HL-60 (cell line): ENCODE measurements at places on chromosomes 2 and 18.

DNA sequence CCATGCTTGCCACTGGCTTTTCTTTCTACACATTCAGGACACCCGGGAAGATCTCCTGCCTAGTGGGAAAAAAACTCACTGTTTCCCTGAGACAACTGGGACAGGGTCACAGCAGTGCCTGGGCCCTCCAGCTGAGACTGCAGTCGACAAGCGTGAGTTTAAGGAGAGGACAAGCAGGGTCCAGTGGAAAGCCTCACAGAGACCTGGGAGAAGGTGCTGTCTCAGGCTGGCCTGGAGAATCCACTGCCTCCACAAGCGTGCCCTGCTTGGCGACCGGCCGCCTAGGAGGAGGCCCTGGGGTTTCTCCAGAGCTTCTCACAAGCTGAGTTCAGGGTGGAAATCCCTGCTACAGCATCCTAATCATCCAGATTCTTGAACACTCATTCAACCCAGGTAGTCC, 519.6 kb upstream of the RAB6C start:
- no peak for DNase-seq

GRCh38 chr2:11022591-11023273, 111.0 kb downstream of the KCNF1 start:
- DNase-seq: no peak

GRCh38 chr2:181203916-181204315, 223.5 kb downstream of the UBE2E3 start:
- DNase-seq: no peak

- DNase-seq: no peak
These were observed 51.8 kb downstream of the LIPG start for GRCh38 chr18:49613641-49614151.

DNA sequence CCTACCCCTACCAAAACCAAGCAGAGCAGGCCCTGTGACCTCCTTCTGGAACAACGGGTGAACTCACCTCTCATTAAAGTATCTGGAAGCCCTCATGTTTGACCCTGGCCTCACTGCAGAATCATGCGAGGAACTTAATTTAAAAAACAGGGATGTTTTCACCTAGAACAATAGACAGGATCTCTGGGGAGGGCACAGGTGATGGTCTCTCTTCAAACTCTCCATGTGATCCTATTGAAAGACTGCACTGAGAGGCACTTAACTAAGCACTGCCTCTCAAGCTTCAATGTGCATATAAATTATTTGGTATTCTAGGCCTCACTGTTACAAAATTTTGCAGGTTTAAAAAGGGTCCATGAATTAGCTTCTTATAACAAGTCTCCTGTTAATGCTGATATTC, 7.5 kb downstream of the ZNF519 start:
- DNase-seq: no peak

- DNase-seq: no peak
These were observed 30.3 kb downstream of the TFCP2L1 start for GRCh38 chr2:121254748-121255147.

GRCh38 chr2:200148366-200148765, 158.1 kb upstream of the SPATS2L start:
- DNase-seq: no peak

DNA sequence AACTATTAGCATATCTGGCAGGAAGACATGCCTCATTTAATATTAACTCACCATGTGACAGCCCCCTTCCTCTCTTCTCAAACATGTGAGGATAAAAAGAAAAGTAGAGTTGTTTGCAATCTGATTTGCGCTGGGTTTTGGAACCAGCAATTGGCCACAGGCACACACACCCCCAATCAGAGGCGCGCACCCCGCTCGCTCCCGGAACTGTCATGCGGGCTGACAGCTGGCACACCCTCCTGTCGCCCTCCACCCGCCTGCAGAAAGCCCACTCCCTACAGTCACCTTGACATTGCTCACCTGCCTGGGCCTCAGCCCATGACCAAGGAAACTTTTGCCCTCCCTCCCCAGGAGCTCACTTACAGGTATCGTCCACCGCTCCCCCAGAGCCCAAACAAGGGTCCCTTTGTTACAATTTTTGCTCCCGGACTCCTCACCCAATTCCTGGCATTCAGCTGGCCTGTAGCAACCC, 1.1 kb downstream of the COBLL1 start:
- no peak for DNase-seq

DNA sequence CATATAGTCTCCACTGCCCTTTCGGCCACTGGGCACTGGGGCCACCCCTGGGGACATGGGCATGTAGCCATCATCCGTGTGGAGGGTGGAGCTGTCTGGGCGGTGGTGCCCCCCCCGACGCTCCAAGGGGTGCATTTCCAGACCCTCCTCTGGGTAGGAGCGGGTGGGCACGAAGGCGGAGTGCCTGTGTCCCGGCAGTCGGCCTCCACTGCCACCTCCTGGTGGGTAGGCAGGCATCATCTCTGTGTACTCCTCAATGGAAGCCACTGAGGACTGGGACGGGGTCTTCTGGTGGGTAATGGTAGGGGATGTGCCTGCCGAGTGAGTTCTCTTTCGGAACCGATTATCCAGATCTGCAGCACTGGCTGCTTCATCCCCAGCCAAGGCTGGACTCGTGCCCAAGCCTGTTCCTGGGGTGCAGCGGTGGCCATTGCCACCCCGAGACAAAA, 2.8 kb downstream of the IRS1 start:
- DNase-seq: no peak

DNA sequence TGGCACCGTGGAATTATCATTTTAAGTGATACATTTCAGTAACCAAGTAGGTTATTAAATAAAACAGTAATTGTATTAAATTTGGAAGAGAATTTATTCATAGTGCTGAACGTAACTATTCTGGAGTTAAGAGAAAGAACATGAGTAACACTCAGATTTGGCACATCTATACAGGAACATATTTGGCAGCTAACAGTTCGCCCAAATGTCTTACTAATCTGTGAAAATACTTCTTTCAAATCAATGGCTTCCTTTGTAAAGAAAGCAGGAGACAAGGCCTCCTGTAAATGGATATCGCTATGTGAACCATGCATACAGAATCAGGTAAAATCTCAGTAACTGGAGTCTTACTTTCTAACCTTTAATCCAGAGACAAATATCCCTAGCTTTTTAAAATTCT, 64.4 kb downstream of the ZNF516 start:
- no peak for DNase-seq

DNA sequence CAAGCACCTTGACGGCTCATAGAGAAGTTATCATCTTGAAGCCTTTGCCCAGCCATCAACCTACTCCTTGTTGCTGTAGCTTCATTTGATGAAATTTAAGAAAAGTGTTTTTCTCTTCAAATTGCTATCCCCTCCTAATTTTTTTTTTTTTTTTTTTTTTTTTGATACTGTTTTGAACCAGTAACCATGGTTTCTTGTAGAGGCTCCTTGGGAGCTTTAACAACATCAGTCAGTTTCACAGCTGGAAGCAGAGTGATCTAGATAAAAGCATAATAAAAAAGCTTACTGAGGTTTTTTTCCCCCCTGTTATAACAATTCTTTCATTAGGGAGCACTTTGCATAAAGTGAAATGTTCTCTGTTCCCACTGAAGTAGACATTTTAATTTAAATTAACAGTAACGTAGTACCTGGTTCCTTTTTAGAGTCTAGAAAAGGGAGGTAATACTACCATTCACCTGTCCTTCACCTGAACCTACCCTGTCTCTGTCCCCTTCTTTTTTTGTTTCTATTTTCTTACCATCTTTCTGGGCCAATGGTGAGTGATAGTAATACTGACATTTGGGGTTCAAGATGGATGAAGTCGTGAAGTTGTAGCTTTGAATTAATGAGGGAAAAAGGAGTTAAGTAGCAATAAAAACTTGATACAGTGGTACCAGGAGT, 101.5 kb downstream of the NCOA1 start:
- no peak for DNase-seq

- DNase-seq: no peak
These were observed 81.5 kb upstream of the SMAD2 start for GRCh38 chr18:48011926-48012465.

- no peak for DNase-seq
These were observed 79.2 kb downstream of the SETBP1 start for GRCh38 chr18:44759925-44760342.

- DNase-seq: no peak
These were observed 10.4 kb downstream of the CIB4 start for GRCh38 chr2:26630669-26631360.

- DNase-seq: no peak
These were observed 8.2 kb upstream of the TOGARAM2 start for GRCh38 chr2:28972778-28973335.

GRCh38 chr18:42980426-42980825, 135.1 kb downstream of the RIT2 start:
- DNase-seq: no peak

DNA sequence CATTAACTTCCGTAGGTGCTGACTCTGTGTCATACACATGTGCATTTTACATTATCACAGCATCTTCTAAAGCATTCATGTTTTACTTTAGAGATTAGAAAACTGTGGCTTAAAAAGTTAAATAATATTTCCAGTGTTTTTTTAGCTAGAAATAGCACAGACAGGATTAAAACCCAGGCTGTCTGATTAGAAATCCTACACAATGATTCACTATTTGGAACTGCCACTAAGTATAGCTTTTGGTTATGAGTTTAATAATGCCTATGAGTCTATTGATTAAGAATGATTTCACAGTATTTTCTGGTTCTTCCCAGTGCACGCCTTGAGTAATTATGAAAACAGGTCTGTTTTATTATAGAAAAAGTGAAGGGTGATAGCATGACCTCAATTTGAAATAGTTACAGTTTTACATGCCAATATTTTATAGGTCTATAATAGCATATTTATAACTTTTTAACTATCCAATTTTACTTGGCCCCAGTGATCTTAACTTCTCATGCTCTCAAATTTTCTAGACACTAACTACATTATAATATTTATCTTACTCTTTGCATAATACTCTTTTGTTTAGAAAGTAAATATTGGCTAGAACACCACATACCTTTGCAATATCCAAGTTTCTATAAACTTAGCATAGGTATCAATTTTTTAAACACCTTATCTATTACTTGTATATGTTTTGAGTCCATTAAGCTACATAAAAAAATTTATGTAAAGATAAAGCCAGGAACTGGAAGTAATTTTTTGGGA, 313.2 kb downstream of the RND3 start:
- no peak for DNase-seq

DNA sequence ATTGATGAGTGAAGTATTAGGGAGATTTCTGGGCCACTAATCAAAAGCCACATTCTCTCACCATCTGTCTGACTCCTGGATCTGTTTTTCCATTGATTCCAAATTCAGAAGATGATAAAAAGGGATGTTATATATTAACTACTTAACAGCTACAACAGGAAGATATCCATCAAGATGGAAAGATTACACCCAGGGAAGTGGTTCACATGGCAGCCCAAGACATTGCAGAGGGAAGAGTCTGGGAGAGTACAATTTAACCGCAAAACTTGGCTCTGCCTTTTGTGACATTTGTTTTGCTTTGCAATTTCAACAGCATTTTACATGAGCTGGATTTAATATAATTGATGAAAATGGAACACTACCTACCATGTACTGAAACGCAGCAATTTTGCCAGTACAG, 22.5 kb upstream of the TCF4 start:
- no peak for DNase-seq

DNA sequence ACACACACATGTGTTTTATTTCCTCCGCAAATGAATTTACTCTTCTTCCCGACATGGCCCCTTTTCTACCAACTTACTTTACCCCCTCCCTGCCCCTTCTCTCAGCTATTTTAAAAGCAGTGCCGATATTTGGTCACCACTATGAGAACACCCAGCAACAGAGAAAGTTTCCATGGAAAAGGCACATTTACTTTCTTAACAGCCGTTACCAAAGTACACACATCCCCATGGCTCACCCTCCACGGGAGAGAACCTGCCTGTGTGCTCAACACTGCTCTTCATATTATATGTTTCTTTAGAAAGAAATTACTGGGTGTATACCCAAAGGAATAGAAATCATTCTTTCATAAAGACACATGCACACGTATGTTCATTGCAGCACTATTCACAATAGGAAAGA, 714.4 kb downstream of the DCDC2C start:
- no peak for DNase-seq
